ENCODE measurements at places on chromosomes 11 and 22.

GRCh38 chr11:133983660-133984316, 27.0 kb upstream of the IGSF9B start:
- DNase-seq, result no peak

DNA sequence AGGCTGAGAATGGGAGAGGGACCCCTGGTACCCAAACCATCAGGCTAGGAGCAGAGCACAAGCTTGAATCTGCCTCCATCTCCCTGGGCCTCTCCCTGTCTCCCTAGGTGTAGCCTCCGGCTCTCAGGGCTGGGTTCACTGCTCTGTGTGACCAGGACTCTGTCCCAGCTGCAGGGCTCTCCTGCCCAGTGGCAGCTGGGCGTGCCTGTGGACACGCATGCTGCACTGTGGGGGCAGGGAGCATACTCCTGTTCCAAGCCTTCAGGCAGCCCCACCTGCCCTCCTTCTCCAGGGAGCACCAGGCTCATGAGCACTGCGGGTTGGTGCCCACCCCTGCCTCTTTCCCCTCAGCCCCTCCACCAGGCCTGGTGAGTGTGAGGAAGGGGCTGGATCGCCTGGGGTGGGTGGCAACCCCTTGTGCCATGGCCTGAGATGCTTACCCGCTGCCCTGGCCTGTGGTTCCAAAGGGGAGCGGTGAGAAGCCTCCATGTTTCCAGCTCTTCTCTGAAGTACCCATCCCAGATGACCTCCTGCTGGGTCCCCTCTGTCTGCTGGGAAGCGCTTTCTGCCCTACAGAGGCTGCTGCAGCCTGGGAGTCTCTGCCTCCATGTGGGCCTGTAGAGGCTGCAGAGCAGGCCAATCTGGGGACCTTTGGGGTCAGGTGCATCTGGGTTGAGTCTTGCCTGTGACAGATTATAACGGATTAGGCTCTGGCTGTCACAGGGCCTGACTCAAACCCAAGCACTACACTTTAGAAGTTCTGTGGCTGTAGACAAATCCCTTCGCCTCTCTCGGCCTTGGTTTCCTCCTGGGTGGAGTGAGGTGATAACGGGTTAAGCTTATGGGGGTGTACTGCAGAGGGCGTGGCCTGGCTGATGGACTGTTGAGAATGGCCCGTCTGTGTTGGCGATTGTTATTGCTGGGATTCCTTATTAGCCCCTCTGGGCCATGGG, 43.7 kb downstream of the WNT11 start:
- DNase-seq, result no peak

- no peak for DNase-seq
These were observed 6.6 kb upstream of the SNX32 start for GRCh38 chr11:65826984-65827735.

DNA sequence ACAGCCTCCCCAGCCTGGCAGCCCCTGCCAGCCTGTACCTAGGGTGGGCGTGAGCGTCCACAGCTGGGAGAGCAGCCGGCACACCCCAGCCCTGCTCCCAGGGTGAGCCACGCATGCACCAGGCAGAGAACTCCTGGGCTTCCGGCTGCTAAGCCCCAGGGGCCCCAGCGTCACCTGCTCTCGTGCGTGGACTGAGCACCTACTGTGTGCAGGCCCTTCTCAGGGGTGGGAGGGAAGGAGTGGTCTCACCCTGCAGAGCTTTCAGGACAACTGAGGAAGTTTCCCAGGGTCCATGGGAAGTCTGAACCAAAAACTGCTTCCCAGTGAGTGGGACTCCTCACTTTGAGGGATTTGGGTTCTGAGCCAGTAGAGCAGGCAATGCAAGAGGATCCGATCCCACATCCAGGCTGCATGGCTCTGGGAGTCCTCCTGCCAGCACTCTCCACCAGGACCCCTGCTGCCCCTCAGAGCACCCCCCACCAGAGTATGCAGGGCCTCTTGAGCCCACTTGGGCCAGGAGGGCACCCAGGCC, 47.1 kb upstream of the PRODH start:
- no peak for DNase-seq

- no peak for DNase-seq
These were observed 12.7 kb upstream of the TNNT3 start for GRCh38 chr11:1906611-1907423.

All from EH (cell line).